Body of pancreas (tissue), 4 donors: ENCODE measurements at places on chromosomes 3 and 15. TPM values are rescaled to one million over a fixed set of nuclear protein-coding genes. Genes with fewer than 3 reads are reported as not detected.

GRCh38 chr3:110789315-110789714 lies 282.3 kb upstream of the NECTIN3 start:
- no peaks in the 10 kb centered on the region for H3K4me1 ChIP-seq
- H3K27ac ChIP-seq, result no peak overlapping the region
- H3K4me3 ChIP-seq, result no peak overlapping the region

DNA sequence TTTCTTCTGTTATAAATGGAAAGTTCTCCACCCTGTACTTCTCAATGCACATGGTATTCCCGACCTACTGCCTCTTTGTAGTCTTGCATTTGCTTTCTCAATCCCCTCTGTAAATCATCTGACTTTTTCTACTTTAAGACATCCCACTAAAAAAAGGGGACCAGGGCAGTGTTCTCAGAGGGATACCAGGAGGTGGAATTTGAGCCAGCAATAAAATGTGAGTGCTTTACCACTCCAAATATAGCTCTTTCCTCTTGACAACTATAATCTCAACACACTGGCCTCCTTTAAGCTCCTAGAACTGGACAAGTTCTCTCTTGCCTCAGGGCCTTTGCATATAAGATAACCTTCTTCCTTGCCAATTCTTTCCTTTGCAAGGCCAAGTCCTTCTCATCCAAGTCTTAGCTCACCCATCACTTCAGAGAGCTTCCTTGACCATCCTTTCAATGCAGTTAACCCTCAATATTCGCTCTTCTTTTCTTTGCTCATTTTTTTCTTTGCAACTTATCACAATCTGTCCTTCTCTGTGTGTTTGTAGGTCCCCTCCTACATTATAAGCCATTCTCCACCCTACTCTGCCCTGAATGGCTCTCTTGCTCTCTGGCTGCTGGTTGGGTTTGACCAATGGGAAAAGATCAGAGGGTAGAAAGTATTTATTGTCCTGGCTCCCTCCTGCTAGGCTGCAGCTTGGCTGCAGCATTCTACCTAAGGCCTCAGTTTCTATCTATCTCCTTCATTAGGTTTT lies 93.4 kb downstream of the PRICKLE2 start:
- no peaks in the 10 kb centered on the region for H3K27me3 ChIP-seq
- DNase-seq, result no peak
- no peaks in the 10 kb centered on the region for H3K4me1 ChIP-seq

DNA sequence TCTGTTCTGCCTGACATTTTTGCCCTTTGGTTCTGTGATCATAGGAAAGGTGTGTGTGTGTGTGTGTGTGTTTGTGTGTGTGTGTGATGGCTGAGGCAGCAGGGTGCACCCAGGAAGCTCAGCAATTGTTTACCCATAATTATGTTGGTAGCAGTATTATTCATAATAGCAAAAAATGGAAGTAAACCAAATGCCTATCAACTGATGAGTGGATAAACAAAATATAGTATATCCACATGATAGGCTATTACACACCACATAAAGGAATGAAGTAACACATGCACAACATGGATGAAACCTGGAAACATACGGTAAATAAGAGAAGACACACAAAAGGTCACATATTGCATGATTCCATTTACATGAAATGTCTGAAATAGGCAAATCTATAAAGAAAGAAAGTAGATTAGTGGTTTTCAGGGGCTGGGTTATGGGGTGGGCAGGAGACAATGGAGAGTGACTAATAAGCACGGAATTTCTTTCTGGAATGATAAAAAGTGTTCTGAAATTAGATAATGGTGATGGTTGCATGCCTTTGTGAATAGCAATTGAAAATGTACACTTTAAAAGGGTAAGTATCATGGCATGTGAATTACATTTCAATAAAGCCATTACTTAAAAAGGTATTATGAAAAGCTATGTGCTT lies 167.2 kb downstream of the POLR2M start:
- no peak for DNase-seq
- no peak overlapping the region for H3K27ac ChIP-seq
- no peaks in the 10 kb centered on the region for H3K4me1 ChIP-seq
- H3K4me3 ChIP-seq, result no peak overlapping the region
- H3K36me3 ChIP-seq, result no peaks in the 10 kb centered on the region

GRCh38 chr3:22620498-22620897 lies 582.6 kb upstream of the UBE2E2 start:
- H3K27me3 ChIP-seq, result no peaks in the 10 kb centered on the region
- H3K36me3 ChIP-seq, result no peaks in the 10 kb centered on the region
- H3K4me3 ChIP-seq, result no peak overlapping the region
- no peak overlapping the region for H3K27ac ChIP-seq

GRCh38 chr15:57506422-57506821 lies 85.3 kb upstream of the MYZAP start:
- H3K4me1 ChIP-seq, result peaks cover 100% of the 10 kb centered on the region
- H3K4me3 ChIP-seq, result no peak overlapping the region

The SAMD7 gene
- total RNA-seq, result not detected
